ENCODE measurements at places on chromosomes 12 and 14. TPM values are rescaled to one million over a fixed set of nuclear protein-coding genes. Genes with fewer than 3 reads are reported as not detected.
A peak's percentile ranks its signal among the peaks of the same experiment; 100 is the strongest.

Gene SLCO1A2
- not detected for total RNA-seq

Gene WDHD1
- 2.3 TPM for total RNA-seq

Gene PPP4R4
- total RNA-seq = 7.9 TPM

Gene ACVRL1
- total RNA-seq = 24.7 TPM

Gene GLIPR1L2
- total RNA-seq = 6.3 TPM

Gene EPYC
- not detected for total RNA-seq

Gene ABCC9
- 10.2 TPM for total RNA-seq

Gene TMX1
- total RNA-seq = 44.1 TPM

Gene ACOT6
- not detected for total RNA-seq

Gene CDCA3
- 1.8 TPM for total RNA-seq

Gene NAA30
- 17.3 TPM for total RNA-seq

Gene KCNC2
- total RNA-seq = not detected

DNA sequence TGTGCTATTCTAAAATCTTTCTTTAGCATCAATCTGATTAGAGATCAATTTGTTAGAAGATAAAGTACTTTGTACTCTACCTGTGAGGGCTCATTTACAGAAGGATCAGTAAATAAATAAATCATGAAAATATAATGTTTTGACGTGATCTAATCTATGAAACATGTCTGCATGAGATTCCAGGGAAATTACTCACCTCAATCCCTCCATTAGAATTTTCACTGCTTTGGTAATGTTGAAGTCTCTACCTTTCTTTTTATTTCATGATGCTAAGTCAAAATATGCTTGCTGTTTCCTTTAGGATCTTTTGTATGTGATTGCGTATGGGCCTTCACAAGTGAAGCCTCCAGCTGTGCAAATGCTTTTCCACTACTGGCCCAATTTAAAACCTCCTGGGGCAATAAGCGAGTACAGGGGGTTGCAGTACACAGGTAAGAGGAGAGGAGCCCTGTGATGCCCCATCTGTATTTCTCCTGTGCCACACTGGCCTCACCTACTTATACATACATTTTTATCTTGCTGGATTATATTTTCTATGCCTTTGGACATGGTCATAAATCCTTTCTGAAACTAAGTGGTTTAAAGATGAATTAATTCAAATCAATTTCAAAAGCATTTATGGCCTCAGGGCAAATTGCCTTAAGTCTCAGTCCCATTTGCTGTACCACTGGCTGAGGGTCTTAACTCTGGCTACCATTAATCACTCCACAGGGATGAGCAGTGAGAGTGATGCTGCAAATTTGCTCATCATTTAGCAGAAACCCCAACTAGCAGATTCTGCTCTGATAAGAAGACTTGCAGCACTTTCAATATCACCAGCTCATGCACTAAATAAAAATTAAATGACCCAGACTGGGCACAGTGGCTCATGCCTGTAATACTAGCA lies 66.4 kb downstream of the UNC79 start:
- no peak for DNase-seq

DNA sequence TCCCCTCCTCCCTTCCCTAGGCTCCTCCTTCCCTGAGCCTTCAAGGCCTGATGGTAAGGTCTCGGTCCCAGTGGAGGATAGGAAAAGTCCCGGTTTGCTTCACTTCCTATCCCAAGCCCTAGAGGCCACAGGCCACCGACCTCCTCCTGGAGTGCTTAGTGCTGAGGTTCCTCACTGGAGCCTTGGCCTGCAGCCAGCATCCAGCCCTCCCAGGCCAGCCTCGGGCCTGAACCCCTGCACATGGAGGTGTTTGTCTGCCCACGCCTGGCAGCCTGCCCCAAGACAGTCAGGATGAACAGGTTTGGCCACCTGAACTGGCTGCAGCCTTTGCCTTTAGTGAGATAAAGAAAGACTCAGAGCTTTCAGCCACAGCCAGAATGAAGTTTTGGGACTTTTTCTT lies 15.8 kb upstream of the KRT7 start:
- peak; percentile 95 for DNase-seq

GRCh38 chr14:77148510-77149231 lies 7.1 kb upstream of the ZDHHC22 start:
- DNase-seq = no peak

DNA sequence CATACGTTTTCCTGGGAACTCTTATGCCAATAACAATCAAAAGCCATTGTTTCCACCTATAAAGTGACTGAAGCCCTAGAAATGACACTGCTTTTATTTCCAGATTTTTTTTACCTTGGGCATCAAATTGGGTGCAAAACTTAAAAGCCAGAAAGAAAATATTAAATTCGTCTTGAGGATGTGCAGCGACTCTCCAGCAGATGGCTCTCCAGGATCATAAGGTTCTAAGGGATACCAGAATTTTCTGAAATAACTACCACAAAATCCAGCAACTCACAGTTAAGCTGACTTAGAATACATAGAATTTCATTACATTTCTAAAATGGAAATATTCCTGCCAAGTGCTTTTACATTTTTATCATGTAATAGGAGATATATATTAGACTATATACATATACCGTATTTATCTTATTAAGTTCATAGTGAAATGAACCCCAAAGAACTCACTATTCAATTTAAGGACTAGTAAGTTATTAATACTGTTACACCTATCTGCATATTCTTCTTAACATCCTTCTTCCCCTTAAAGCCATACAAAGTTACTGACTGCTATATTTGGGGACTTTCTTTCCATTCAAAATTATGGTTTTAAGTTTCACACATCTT lies 44.0 kb downstream of the ARMH4 start:
- no peak for DNase-seq

DNA sequence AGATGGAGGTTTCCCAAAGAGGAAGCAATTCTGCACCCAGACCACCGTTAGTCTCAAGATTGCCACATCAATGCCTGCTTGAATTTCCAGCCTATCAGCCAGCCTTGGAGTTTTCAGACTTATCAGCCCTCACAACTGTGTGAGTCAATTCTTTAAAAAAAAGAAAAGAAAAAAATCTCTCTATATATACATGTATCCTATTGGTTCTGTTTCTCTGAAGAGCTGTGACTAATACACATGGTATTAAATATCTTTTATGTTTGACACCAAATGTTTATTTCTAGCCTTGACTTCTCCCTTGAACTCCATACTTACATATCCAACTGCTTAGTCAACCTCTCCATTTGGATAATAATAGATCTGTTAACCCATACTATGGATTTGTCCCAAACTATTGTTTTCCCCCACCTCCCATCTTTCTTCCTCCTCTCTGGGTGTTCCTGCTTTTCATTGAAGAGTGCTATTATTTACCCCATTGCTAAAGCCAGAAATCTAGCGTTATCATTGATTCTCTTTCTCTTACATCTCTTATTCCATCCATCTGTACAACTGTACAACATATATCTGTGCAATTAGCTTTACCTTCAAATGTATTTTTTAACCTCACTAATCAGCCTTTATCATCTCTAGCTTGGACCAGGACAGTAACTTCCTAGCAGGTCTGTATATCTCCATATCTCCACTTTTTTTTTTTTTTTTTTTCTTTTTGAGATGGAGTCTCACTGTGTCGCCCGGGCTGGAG lies 22.7 kb upstream of the EID3 start:
- no peak for DNase-seq

DNA sequence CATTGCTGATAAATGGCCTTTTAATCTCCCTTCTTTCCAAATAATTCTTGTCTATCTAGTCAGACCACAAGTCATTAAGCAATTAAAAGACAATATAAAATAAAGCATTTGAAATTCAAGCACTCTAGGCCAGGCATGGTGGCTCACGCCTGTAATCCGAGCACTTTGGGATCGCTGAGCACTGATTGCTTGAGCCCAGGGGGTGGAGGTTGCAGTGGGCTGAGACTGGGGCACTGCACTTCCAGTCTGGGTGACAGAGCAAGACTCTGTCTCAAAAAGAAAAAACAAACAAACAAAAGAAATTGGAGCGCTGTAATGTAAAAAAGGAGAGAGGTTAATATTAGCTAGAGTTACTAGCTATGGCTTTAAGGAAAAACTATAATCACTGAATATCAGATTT lies 30.5 kb upstream of the CSRP2 start:
- no peak for DNase-seq

DNA sequence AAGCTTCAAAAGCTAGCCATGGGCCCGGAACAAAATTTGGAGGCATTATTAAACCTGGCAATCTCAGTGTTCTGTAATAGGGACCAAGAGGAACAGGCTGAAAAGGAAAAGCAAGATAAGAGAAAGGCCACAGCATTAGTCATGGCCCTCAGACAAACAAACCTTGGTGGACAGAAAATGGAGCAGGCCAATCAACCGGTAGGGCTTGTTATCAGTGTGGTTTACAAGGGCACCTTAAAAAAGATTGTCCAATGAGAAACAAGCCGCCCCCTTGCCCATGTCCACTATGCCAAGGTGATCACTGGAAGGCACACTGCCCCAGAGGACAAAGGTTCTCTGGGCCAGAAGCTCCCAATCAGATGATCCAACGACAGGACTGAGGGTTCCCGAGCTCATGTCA lies 653.9 kb upstream of the TMEM132C start:
- DNase-seq = no peak

DNA sequence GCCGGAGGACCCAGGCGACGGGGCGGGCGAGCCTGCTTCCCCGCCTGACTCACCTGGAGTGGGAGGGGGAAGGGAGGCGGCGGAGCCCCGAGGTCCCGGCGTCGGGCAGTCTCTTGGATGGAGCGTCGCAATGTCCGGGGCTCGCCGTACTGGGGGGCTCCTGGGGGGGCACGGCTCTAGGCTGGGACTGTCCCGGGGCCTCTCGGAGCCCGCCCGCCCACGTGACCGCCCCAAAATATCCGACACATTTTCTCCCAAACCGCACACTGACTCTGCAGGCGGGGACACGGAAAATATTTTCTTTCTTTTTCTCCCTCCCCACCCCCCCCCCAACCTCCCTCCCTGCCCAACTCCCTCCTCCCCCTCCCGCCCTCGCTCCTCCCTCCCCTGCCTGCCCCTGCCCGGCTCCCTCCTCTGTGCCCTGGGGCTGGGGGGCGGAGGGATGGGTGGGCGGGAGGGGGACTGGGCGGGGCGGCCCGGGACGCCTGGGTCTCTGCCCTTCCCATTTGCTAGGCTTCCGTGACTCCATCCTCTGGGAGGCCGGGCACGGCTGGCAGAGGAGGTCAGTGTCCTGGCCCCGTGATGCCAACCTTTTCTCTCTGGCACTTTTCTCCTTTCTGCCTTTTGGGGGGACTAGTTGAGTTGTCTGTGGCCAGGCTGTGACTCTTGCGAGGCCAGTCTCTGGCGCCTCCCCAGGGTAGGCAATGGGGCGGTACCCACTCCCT lies at the start of gene RARG:
Gene RARG (minus strand): TSS at position 289 of the 725 bp plus-strand sequence. CDS start 4,664 bp downstream, outside the sequence.
- peak; percentile 83 for DNase-seq

GRCh38 chr14:65303899-65304222 lies 108.7 kb upstream of the FUT8 start:
- DNase-seq = no peak

DNA sequence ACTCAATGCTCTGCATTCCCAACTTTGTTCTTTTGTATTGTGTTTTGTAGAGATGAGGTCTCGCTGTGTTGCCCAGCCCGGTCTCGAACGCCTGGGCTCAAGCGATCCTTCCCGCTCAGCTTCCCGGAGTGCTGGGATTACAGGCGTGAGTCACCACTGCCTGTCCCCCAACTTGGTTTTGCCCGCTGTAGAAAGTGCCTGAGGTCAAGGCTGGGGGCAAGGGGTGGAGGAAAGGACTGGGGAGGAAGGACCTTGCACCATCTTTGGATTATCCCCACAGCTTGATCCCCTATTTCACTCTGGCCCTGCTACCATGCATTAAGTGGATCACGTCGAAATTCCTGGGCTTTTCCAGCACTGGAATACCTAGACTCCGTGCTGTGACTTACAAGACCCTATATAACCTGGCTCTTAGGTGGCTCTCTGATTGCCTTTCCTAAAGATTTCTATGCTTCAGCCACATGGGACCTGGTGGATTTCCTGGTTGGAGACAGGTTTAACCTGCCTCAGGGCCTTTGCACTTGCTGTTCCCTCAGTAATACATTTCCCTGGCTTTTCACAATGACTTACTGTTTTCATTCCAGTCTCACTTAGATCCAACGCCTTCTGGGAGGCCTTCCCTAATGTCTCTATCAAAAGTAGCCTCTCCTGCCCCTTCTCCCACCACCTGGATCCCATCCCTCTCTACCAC lies 608 bp upstream of the PIANP start:
- DNase-seq = no peak

DNA sequence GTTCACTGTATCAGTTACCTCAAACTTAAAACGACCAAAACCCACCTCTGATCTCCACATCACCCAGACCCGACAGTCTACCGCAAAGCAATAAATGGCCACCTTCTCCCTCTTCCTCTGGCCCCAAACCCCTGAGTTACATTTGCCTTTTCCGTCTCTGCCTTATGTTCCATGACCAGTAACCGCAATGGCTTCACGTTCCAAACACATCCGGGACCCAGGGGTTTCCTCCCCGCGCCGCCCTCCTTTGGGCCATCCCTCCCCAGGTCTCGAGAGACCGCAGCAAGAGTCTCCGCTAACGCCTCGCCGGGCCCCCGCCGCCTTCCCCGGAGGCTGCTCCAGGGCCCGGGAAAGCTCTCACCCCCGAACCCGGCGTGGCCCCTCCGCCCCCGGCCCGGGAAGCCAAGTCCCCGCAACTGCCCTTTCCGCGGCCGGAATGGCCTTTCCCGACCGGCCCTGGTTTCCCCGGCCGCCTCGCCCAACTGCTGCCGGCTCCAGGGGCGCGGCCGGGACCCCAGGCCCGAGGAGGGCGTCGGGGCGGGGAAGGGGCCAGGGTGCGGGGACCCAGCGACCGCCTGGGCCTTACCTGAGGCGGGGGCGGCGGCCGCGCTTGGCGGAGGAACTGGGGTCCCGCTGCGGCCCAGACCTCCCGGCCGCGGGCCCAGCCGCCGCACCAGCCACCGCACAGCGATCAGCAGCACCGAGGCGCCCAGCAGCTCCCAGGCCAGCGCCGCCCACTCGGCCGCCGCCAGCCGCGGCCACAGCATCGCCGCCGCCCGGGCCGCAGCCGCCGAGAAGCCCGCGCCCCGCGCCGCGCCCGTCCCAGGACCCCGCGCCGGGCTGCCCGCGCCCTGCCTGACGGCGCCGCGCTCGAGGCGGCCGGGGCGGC lies at the start of gene ANKLE2:
Gene ANKLE2 (minus strand): TSS at position 801 of the 889 bp plus-strand sequence. CDS start 34 bp downstream, at position 767.
- no peak for DNase-seq

GRCh38 chr14:102622262-102622885 lies 29.9 kb downstream of the RCOR1 start:
- DNase-seq = no peak

- no peak for DNase-seq
Observed at GRCh38 chr14:81269100-81269978, 48.6 kb upstream of the GTF2A1 start.

GRCh38 chr12:124663771-124664366 lies 96.5 kb upstream of the NCOR2 start:
- no peak for DNase-seq

DNA sequence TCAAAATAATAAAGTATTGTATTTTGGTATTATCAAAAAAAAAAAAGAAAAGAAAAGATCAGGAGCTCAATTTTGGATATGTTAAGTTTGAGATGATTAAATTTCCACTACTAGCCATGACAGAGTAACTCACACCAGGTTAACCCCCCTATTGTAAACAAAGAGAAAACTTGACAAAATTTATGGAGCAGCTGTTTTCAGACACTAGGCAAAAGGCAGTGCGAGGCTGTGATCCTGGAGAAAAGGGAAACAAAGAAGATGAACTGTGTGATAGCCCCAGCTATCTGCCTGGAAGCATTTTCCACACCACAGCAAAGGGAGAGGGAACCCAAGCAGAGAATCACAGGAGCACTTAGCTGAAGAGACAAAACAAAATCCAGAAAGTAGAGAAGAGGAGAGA lies 145.0 kb downstream of the KIF21A start:
- DNase-seq = no peak
